Peyer's patch (tissue), 4 donors: ENCODE measurements at places on chromosomes 5 and 9.

DNA sequence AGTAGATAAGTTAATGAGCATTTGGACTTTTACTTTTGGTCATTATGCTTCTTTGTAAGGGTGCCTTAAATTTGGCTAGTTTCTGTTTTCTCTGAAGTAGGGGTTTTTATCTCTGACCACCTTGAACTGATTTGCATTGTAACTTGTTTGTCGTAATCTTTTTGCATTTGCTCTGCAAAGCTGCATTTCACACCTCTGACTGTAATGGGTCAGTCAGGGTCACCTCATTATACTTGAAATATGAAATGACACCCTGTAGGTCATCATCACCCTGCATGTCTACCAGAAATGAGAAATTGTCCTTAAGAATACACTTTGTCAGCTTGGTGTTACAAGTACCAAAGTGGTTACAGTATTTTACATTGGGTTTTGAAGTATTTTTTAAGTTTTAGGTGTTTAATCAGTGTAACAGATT lies 74.0 kb downstream of the KCNN2 start:
- no peak for DNase-seq

DNA sequence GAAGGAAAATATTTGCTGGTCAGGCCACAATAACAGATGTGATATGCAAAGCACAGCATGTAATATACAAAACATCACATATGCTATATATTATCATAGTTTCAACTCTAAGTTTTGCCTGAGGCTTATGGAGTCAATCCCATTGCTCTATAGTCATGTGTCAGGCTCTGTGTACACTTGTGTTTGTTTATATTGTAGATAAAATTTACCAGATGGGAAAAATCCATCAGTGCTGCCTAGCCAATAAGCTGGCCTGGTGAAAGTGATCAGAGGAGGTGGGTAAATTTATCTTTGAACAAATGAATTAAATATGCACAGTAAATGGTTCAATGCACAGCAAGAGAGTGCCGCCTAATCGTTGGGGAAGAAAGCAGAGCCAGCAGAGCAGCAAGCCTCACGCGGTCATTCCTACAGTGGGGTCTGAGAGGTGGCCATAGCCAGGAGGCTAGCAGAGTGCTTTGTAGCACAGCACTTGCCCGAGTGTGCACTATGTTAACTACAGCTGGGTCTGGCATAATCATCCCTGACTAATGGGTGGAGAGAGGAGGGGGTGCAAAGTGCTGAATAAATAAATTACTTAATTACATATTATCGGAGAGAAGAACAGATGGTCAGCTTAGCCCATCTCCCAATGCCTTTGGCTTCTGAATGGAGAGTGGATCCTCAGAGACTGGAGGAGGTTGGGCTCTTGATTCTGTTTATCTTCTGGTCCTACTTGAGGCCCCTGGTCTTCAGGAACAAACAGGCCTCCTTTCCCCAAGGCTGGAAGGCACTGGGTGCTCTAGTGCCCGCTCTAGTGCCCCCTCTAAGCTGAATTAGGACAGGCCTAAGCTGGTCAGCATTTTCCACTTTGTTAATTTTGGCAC lies 153.5 kb downstream of the MAT2B start:
- no peak for DNase-seq

GRCh38 chr9:25017779-25018178 lies 472.1 kb upstream of the IZUMO3 start:
- DNase-seq = no peak

GRCh38 chr5:128905568-128906110 lies 59.6 kb upstream of the SLC27A6 start:
- peak; percentile 51 for DNase-seq

- DNase-seq = peak; percentile 52
Measured at GRCh38 chr5:149680810-149681221, 49.3 kb upstream of the PPARGC1B start.
